ENCODE measurements at places on chromosomes 6 and 20.

GRCh38 chr6:96704713-96705112 lies 132.6 kb downstream of the GPR63 start:
- no peak for DNase-seq

- DNase-seq = peak; percentile 92
These were observed 18.9 kb upstream of the CALHM5 start for GRCh38 chr6:116492331-116493067.

GRCh38 chr6:79538106-79538971 lies 1.1 kb upstream of the LCA5 start:
- peak; percentile 16 for DNase-seq

GRCh38 chr6:75557068-75557467 lies 44.6 kb upstream of the SENP6 start:
- DNase-seq = no peak

DNA sequence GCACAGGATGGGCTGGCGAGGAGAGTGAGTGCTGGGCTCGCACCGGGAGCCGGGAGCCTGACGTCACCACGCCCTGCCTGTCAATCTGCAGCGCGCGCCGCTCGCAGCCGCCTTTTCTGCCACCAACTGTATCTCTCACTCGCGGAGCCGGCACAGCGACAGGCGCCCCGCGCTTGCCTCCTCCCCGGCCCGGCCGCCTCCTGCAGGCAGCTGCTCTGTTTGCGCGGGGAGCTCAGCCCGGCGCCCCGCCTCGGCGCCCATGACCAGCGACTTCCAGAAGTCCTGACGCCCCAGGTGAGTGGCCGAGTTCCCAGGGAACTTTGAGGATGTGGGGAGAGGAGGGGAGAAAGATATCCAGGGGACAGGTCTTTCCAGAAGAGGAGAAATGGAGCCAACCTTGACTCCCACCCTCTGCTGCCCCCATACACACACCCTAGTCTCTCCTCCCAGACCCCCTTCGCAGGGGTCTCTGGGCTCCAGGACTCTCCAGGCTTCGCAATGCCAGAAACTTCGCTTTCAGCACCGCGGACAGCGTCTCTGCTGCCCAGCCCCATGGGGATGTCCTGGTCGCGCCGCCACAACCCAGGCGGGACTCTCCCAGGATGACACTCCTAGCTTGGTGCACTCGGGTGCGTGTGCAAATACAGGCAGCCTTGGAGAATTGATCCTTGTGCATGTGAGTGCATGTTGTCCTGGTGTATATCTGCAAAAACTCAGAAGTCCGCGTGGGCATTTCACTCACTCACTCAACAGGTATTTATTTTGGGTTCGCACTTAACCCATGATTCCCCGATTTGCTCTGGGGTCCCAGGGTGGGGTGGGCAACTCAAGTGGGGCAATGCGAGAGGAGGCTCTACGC lies at the start of gene GPR6:
GPR6 (plus strand) TSS at position 138 of the 859 bp plus-strand sequence. CDS start 802 bp downstream, outside the sequence.
- peak; percentile 83 for DNase-seq

- DNase-seq = no peak
These were observed 323.4 kb downstream of the BTBD9 start for GRCh38 chr6:38316099-38316868.

DNA sequence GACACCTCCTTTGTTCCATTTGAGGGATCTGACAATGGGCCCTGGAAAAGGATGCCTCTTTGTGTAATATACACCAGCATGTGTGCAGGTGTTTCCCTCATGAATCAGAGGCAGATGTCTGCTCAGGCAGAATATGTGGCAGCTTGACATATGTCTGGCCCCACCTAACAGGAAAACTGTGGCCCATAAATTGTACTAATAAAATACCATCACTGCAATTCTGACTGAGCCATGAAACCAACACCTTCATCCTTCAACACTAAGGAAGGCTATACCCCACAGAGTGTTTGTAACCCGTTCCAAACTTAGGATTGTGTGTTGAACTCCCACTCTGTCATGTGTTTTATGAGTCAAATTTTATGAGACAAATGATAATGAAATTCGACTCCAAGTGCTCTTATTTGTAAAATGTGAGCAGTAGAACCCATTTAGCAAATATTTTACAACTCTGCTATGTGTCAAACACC lies 22.7 kb downstream of the LAMA4 start:
- no peak for DNase-seq

DNA sequence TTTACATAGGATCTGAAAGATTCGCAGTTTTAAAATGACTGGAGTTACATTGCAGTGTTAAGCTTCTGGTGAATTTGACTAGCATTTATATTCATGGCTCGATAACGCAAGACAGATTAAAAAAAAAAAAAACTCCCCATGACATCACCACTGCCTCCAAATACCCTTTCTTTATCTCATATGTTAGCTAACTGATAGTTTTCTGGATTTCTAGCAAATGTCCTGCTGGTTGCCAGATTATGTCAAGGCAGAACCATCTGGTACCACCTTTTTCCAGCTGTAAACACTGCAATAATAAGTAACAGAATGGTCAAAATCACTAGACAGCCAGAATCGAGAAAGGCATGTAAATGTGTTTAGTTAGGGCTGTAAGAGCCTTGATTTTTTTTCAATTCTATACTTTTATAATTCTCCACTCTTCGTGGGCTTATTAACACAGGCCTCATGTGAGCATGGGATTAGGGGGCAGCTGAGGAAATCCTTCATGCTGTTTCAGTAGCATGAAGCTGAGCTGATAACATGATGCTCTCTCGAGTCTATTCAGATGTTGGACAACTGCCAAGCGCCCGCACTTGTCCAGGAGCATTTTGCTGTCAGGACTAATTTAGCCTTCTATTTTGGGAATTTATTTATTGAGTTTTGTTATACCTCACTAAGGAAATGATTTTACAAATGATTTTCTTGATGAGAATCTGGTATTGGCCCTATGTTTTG lies 166.0 kb upstream of the SCGN start:
- DNase-seq = peak; percentile 94

DNA sequence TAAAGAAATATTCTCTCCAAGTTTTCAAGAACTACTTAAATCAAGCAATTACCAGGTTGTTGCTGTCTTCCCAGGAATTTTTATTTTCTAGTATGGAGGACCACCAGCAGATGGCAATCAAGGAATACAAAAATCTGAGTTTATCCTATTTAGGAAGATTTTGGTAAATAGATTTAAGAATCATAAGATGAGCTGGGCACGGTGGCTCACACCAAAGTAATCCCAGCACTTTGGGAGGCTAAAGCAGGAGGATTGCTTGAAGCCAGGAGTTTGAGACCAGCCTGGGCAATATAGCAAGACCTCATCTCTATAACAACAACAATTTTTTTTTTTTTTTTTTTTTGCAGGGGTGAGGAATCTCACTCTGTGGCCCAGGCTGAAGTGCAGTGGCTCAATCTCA lies 19.3 kb upstream of the SEC63 start:
- DNase-seq = peak; percentile 55

GRCh38 chr6:36853325-36853724 lies 14.1 kb upstream of the CPNE5 start:
- DNase-seq = peak; percentile 63

DNA sequence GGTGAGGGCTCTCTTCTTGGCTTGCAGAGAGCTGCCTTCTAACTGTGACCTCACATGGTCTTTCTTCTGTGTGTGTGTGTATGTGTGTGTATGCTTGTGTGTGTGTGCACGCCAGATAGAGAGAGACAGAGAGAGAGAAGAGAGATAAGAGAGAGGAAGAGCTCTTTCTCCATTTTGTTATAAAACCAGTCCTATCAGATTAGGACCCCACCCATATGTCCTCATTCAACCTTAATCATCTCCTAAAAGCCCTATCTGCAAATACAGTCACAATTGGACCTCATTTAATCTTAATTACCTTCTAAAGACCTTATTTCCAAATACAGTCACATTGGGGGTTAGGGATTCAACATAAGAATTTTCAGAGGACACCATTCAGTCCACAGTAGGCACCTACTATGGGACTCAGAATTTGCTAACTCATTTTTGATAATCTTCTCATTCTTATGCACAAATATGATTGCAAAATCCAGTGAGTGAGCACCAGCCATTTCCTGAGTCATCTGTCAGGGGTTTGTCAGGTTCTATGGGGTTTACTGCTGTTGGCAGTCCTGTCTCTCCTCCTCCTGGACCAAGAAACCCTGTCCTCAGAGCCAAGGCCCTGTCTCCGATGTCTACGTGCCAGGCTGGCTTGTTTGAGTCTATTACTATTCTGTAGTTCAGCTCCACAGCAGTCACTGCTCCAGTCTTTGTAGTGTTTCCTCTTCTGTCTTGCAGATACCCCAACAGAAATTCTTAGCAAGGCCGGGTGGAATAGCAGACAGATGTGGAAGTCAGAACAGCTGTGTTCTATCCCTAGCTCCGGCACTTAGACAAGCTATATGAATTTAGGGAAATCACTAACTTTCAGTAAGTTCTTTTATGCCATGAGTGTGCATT lies 59.0 kb upstream of the FAM184A start:
- peak; percentile 93 for DNase-seq

GRCh38 chr6:79668381-79668780 lies 37.3 kb downstream of the SH3BGRL2 start:
- DNase-seq = no peak

DNA sequence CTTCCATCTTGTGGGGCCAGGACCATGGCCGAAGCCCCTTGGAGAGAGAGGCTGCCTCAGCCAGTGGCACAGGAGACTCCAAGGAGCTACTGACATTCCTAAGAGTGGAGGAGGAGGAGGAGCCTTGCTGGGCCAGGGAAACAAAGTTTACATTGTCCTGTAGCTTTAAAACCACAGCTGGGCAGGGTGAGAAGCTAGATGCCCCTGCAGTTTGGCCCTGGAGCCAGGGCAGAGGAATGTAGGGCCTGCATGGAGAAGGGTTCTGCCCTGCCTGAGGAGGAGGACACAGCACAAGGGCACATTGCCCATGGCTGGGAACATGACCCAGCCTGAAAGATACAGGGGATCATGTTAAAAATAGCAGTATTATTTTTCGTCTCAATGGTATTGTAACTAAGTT lies 37.4 kb downstream of the PLCG1 start:
- DNase-seq = no peak

DNA sequence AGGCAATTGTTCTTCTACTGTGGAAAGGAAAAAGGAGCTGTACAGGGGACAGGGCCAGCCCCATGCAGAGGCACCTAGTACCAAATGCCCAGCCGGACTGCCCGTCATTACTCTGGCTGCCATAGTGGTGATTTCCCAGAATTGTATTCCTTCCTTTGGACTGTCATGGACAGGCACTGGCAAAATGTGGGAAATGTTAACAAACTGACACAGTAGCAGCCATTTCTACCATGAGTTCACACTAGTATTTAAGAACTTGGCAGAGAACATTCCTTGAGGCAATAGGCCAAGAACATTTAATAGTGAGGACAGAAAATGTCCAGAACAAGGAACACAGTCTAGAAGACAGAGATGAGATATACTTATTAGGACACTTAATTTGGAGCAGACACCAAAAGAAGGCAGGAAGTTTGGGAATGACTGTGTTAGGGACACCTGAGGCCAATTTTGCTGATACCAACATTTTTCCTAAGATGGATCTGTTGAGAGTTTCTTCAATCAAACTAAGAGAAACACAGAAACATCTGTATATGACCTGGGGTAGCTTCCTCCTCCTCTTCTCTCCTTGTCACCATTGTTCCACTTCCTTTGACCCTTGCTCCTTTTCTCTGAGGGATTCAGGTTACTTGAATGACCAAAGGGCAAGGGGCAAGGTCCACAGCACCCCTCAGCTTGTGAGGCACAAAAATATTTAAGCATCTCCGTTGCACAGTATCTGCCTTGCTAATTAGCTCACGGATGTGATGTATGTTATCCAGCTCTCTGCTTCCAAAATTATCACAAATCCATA lies 14.9 kb downstream of the ADTRP start:
- no peak for DNase-seq

DNA sequence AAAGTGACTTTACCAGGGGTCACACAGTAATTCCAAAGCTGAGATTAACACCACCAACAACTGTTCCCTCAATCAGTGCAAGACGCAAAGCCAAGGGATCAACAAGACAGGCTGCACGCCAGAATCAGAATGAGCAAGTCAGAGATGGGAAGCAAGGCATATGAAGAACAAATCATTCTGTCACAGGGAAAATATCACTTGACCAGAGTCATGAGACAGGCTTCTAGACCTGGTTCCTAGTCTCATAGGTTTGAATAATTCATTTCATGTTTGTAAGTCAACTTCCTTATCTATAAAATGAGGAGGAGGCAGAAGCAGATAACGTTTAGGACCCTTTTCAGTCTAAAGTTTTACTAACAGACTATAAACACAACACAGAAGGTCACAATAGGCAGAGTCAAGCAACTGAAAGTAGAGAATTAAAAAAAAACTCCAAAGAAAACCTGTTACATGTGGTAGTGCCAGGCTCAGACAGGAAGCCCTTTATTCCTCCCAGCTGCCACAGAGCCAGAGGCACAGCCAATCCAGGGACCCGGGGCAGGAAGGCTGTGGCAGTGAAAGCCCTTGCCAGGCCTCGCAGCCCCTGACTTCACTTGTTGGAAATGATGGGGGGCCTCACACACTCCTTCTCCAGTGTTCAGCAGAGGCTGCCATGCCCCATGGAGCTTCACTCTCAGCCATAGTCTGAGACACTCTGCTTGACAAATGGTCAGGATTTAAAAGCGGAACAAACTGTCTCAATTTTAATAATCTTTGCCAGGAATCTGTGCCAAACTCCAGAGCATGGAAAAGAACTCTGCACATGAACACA lies 29.2 kb upstream of the DST start:
- no peak for DNase-seq

DNA sequence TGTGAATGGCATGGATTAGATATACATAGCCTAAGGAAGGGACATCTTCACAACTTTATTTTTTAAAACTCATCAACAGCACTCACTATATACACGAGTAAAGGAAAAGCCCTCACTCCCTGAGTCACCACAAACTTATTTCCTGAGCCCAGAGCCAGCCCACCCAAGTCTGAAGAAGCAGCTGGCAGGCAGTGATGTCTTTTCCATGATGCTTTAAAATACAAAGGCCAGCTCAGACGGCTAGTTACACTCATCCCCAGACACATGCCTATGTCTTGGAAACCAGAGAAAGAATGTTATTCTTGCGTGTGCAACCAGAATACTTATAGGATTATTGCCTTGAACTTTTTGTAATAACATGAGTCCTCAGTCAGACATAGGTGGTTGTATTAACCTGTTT lies 114.4 kb downstream of the ADGRG6 start:
- no peak for DNase-seq

GRCh38 chr6:26318459-26319404 lies 46.3 kb upstream of the BTN3A2 start:
- DNase-seq = no peak

GRCh38 chr6:45652416-45652815 lies 274.7 kb upstream of the SUPT3H start:
- no peak for DNase-seq

Data from hematopoietic multipotent progenitor cell treated with erythropoietin and hydrocortisone succinate and interleukin-3 and kit ligand, for 6 days (in vitro differentiated cells).